ENCODE measurements at places on chromosomes 2 and 18.

DNA sequence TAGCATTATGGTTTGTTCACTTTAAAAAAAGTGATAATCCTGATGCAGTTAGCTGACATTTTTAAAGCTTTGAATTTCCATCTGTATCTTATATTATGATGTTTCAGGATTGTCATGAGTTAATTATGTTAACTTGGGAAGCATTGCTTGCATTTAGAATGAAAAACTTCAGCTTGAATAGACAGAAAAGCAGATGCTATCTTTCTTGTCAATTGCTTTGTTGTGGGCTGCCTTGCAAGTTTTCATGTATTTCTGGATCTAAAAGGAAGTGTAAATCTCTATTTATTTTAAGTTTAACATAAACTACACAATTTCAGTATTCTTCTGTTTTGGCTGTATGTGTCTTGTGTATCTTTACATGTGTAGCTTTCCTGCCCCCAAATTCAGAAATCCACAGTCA lies 479.5 kb downstream of the ARHGAP15 start:
- no peak for DNase-seq

- no peak for DNase-seq
These were observed 224.5 kb downstream of the SP3 start for GRCh38 chr2:173740639-173741038.

- no peak for DNase-seq
These were observed 36.4 kb downstream of the TACR1 start for GRCh38 chr2:75162897-75163296.

- DNase-seq = no peak
These were observed 225.1 kb upstream of the LRRTM1 start for GRCh38 chr2:80529466-80530165.

DNA sequence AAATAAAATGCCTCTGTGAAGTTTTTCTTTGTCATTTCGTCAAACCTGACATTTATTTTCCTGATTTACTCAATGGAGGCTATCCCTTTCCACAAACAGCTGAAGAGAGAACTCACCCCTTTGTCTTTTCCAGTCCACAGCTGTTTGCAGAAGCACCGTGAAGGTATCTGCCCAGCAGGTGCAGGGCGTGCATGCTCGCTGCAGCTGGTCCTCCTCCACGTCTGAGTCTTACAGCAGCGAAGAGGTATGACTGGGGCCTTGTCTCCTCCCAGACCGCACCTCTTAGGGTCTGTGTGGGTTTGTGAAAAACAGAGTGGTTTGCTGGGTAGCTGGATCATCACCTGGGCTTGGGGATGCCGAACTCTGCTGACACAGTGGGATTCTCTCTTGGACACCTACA lies 9.7 kb downstream of the SPP2 start:
- no peak for DNase-seq

DNA sequence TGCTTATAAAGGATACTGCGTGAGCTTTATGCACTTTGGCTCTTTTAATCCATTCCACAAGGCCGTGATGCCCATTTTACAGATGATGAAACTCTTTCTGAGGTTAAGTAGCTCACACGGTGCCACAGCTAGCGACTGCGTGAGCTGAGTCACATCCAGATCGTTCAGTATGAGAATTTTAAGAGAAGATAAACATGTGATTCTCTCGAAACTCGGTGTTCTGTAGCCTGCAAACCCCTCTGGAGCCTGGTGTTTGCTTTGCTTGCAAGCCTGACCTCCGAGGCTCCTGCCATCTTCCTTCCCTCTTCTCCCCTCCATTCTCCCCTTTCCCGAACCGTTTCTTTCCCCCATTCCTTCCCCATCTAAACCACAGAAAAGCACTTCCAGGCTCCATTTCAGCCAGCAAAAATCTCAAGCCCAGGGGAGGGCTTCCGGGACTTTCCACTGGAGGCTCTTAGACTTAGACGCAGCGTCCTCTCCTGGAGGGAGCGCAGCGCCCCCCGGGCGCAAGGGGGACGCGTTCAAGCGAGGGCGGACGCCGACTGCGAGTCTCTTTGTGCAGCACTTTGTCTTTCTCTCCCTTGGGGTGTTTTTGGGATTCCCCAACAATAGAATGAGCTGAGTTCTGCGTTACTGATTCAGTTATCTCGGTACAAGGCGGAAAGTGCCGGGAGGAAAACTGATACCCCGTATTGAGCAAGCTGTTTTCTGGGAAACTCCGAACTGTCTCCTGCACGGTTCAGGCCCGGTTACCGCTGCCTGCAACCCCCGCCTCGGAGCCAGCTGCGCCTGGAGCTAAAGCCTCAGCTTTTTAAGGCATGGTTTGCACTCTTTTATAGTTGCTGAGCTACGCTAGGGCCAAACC lies 38.0 kb downstream of the CYP1B1 start:
- DNase-seq = no peak

- DNase-seq = no peak
These were observed 22.8 kb upstream of the KIDINS220 start for GRCh38 chr2:8860239-8860638.

GRCh38 chr2:152618193-152618564 lies 99.1 kb downstream of the PRPF40A start:
- no peak for DNase-seq

- no peak for DNase-seq
These were observed 99.9 kb upstream of the NRP2 start for GRCh38 chr2:205582366-205582765.

GRCh38 chr2:150917961-150918713 lies 343.5 kb downstream of the RBM43 start:
- DNase-seq = no peak

DNA sequence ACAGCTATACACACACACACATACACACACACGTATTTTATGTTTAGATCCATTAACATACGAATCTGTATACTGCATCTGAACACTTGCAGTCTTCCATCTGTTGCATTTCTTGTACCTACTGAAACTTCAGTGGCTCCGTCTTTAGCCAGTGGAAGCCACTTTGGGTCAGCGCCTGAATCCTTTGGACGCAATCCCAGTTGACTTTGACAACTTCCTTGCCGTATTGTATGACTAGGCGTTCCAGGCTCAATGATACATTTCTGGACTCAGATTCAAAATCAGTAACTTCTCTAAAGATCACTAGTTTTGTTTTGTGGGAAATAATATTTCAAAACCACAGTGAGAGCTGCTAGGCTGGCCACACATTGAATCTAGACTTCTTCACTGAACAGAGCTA lies 101.5 kb upstream of the GPC1 start:
- no peak for DNase-seq

DNA sequence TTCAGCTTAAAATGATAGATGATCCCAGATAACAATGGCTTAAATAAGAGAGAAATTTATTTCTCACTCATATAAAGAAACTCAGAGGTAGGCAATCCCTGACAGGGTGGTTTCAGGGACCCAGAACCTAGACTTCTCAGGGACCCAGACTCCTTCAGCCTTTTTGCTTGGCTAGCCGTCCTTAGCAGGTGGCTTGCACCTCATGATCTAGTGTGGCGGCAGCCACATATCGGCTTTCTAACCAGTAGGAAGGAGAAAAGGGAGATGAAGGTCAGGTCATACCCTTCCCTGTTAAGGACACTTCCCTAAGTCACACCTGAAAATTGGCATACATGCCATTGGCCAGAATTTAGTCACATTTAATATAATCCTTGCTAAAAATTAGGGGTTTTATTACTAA lies 18.4 kb downstream of the VSNL1 start:
- DNase-seq = no peak

All from activated T-cell treated with anti-CD3 and anti-CD28 coated beads for 1 hour (primary cell).